Caco-2 (cell line): ENCODE measurements at places on chromosomes 3 and 15. TPM values are rescaled to one million over a fixed set of nuclear protein-coding genes. Genes with fewer than 3 reads are reported as not detected.

The CYP1A2 gene
- total RNA-seq, result not detected in 2 replicates

The DUOXA2 gene
- 1.5 and 1.6 TPM in 2 replicates for total RNA-seq

- no peak for DNase-seq
Measured at GRCh38 chr15:95975212-95975611, 355.3 kb upstream of the NR2F2 start.

- no peak for DNase-seq
Measured at GRCh38 chr3:10283638-10284037, 9.1 kb downstream of the GHRL start.

GRCh38 chr3:170953736-170954135 lies 45.3 kb upstream of the EIF5A2 start:
- DNase-seq, result no peak
